ENCODE measurements at places on chromosomes 2 and 18. TPM values are rescaled to one million over a fixed set of nuclear protein-coding genes. Genes with fewer than 3 reads are reported as not detected.

Gene UGT1A4
- not detected for total RNA-seq

Gene KYNU
- 3.8 TPM for total RNA-seq

Gene CYP26B1
- 21.0 TPM for total RNA-seq

Gene TMEM182
- 126 TPM for total RNA-seq

Gene GMPPA
- 29.0 TPM for total RNA-seq

Gene RAB17
- total RNA-seq = 2.3 TPM

Gene NEU2
- total RNA-seq = not detected

Gene DSC3
- 0.86 TPM for total RNA-seq

All from left cardiac atrium (tissue), 4 donors.